ENCODE measurements at places on chromosomes 5 and 9.
A peak's percentile ranks its signal among the peaks of the same experiment; 100 is the strongest.

- DNase-seq, result no peak
Measured at GRCh38 chr5:154384480-154385235, 61.1 kb upstream of the SAP30L start.

- DNase-seq, result no peak
Measured at GRCh38 chr5:172690258-172691075, 49.4 kb downstream of the NEURL1B start.

GRCh38 chr5:168865968-168866367, 286.8 kb upstream of the PANK3 start:
- no peak for DNase-seq

GRCh38 chr5:85375525-85375924, 990.8 kb upstream of the EDIL3 start:
- DNase-seq, result no peak

DNA sequence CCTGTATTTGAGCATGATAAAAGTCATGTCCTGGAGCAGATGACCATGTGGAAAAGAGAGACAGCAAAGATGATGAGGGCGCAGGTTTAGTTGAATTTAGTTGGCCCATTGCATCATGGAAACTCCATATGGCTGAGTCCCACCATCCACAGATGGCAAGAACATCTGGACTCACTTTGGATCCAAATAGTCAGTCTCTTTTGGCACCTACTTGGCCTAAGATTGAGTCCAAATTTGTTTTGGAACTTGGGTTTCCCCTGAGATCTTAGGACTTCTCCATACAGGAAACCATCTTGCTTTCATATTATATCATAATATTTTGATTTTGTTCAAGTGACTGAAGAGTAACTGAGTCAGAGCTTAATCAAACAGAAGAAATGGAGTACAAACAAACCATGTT, 217.5 kb downstream of the DRD1 start:
- no peak for DNase-seq

GRCh38 chr9:109880276-109881169, 100.5 kb downstream of the PALM2AKAP2 start:
- peak; percentile 39 for DNase-seq

GRCh38 chr5:68007451-68007850, 208.1 kb upstream of the PIK3R1 start:
- no peak for DNase-seq
